ENCODE measurements at places on chromosomes 1 and 21.

DNA sequence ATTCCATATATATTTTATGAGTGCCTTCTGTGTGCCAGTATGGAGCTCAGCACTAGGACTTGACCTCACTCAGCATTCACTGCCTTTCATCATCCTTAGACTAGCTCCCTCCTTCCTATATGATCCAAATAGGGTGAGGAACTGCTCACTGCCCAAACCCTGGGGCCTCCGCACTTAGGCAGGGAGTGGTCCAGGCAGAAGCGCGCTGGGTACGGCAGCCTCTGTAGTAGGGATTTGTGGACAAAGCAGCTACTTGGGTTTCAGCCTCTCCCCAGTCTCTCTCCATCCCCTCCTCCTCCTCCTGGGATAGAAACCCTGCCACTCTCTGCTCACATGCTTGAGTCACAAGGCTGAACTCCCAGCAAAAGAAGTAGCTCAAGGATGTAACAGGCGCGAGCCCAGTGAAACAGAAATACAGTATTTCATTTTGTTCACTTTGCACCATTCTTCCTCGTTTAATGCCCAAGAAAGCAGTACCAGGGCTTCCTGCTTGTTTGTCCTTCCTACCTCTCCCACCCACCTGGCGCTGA, 32.9 kb downstream of the PLEKHA6 start:
- no peak for DNase-seq

DNA sequence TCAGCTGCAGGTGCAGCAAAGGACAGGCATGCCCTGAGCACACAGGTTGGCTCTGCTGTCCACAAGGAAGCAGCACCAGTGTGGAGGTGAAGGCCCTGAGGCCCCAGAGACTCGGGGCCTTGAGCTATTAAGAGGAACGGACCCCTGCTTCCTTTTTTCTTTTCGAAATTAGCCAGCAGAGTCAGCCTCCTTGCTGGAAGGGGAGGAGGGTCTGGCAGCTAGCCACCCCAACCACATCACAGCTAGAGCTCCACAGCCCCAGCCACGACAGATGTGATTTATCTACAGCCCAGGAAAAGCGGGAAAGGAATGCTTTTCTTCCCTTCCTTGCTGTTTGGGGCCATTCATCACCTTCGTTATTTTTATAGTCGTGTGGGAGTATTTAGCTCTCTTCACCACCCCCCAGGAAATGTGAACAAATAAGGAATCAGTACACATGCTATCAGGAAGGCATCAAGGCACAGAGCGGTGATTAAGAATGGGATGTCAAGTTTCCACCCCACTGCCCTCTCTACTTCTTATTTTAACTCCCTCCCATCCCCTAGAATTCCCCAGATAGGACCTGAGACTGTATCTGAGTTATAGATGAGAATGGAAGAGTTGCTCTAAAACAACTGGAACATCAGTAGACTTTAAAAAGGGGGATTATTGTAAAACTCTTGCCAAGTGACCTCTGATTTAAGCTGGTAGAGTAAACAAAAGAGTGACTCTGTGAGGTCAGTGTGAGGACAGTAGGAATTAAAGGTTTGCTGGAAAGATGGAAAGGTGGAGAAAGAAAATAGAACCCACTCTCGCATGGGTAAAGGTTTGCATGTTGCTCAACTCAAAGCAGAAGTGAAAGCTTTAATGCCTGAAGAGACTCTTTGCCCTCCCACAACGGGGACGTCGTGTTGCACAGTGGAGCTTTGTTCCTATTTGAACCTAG, 224.7 kb upstream of the GJB5 start:
- DNase-seq, result no peak

DNA sequence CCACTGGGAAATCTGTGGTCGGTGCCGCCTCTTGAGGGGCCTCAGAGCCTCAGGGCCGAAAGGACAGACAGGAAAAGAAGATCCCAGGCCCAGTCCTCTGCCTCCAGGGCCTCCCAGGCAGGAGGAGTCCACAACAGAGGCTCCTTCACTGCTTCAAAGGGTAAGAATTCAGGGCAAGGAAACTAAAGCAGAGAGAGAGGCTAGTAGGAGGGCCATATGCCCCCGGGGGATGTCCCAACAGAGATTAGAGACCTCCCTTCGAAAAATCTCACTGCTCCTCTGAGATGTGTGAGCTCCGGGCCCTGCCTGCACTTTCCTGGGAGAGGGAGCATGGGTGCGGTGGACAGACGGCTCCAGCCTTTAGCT, 465.9 kb downstream of the NPHP4 start:
- DNase-seq, result no peak

- no peak for DNase-seq
Observed at GRCh38 chr1:221239181-221239580, 359.9 kb downstream of the HLX start.

DNA sequence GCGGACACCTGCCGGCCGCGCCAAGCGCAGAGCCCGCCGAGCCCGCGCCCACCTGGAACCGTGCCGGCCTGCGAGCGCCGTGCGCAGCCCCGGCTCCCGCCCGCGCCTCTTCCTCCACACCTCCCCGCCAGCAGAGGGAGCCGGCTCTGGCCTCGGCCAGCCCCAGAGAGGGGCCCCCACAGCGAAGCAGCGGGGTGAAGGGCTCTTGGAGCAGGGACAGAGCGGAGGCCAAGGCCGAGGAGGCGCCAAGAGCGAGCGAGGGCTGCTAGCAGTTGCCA, 50.1 kb upstream of the KRTAP19-8 start:
- DNase-seq, result no peak

- DNase-seq, result no peak
Observed at GRCh38 chr1:228443395-228443794, 26.7 kb upstream of the TRIM17 start.

- DNase-seq, result no peak
Observed at GRCh38 chr1:234907940-234908405, 220.7 kb downstream of the TOMM20 start.

DNA sequence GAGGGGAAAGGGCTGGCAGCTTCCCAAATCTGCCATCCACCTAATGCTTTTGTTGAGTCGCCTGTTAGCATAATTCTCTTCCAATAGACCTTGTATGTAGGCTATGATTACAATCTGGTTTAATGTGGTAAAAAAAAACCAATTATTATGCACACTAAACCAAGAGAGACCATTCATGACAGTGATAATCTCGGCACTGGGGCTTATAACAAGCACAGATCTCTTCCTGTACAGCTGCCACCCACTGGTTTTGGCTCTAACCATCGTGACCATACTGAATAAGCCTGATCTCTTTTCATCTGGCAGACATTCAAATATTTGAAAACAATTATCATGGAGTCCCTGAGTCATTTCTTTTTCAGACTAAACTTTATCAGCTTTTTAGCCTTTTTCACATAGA, 12.0 kb upstream of the SYT14 start:
- DNase-seq, result no peak

DNA sequence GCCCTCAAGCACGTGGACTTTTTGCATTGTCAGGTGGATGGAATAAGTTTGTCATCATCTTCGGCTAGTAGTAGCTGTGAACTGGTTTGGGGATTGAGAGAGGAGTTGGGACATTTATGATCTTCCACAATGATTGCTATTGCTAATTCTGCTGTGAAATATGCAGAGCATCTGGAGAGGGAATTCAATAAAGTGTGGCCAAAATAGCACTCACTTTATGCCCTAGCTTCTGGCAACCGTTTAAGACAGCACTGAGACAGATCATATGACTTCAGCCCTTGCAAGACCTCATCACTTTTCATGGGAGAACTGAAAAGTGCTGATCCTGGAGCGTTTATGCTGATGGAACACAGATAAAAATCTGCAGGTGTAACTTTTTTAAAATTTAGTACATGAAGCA, 360.8 kb downstream of the GPATCH2 start:
- DNase-seq, result no peak

All from stimulated activated CD4-positive, alpha-beta T cell treated with anti-CD3 and anti-CD28 coated beads, Interleukin-15, amount 100 ng/mL, for 1 hour (primary cell).